SW480 (cell line): ENCODE measurements at places on chromosomes 1 and 21.

DNA sequence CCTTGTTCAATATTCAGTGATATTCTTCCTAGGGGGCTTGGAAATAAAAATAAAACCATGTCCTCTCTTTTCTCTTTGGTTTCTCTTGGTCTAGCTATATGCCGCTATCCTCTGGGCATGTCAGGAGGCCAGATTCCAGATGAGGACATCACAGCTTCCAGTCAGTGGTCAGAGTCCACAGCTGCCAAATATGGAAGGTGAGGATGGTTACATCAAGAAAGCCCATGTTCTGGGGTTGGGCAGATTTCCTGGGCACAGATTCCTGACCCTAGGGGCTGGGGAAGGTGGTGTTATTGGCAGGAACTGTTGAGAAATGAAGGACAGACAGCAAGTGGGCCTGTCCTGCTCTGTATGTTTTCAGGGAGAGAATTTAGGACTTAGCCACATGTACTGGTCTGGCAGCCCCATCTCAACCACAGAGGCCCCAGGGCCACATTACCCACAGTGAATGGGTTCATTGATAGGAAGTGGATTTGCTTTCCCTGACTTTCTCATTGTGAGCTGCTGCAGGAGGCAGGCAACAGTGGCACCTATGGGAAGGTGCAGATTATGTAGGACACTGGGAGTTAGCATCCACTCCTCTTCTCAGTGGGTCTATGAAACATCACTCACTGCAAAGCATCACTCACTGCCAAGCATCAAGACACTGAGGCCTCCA lies 37.4 kb upstream of the HSD17B7 start:
- DNase-seq, result no peak

GRCh38 chr1:7005762-7006161 lies 220.5 kb downstream of the CAMTA1 start:
- no peak for DNase-seq

GRCh38 chr1:91699339-91699974 lies 186.5 kb downstream of the TGFBR3 start:
- DNase-seq, result no peak

- no peak for DNase-seq
Measured at GRCh38 chr1:158933621-158934020, 2.3 kb downstream of the PYHIN1 start.

DNA sequence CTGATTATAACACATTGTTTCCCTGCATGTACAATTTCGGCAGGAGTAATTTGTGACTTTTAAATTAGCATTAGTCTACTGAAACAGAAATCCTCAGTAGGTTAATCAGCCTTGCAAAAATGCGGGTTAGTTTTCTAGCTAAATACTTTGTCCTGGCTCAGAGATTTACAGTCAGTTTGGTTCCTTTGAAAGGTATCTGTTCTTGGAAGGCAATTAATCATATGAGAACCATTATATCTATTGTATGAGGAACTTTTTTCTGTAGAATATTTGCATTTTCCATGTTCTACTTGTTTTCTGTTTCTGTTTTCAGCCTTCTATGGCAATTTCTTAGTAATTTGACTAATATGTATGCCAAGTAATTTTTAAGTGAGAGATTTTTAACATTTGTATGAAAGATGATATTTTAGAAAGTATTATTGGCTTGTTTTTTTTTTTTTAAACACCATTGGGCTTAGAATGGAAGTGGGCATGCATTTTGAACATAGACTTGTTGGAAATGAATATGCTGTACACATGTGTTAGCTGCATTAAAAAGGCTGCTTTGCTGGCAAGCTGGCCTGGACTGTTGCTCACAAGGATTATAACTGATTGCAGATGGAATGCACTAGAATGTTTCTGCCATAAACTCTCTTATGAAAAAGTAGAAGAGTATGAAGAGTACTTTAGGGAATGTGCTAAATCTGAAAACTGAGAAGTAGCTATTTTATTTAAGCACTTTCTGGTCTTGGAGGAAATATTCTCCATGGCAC lies 26.2 kb downstream of the KIF1B start:
- no peak for DNase-seq

DNA sequence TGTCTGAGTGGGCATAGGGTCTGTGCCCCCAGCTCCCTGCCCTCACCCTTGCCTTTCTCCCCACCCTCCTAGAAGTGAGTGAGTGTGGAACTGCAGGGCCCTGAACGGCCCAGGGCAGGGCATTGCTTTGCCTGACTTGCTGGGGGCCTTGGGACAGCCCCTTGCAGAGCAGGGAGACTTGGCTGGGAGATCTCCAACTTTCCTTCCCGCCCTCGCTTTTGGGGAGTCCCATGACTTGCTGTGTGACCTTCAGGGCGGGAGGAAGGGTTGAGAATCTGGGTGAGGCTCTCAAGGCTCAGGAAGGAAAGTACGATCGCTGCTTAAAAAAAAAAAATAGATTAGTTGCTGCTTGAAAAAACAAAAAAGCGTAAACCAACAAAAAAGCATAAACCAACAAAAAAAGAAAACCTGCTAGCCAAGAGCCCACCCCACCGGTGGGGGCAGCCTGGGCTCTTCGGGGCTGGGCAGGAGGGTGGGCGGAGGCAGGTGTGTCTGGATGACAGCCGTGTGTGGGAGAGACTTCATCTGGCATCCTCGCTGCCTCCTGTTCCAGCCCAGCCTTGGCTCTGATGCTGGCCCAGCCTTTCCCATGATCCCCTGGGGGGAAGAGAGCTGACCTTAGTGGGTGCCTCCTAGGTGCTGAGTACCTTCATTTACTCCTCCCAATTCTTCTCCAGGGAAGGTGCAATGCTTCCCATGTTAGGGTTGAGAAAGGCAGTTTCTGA lies 6.5 kb downstream of the NBL1 start:
- no peak for DNase-seq

- peak; percentile 75 for DNase-seq
Measured at GRCh38 chr1:226662642-226663326, 76.3 kb downstream of the ITPKB start.

DNA sequence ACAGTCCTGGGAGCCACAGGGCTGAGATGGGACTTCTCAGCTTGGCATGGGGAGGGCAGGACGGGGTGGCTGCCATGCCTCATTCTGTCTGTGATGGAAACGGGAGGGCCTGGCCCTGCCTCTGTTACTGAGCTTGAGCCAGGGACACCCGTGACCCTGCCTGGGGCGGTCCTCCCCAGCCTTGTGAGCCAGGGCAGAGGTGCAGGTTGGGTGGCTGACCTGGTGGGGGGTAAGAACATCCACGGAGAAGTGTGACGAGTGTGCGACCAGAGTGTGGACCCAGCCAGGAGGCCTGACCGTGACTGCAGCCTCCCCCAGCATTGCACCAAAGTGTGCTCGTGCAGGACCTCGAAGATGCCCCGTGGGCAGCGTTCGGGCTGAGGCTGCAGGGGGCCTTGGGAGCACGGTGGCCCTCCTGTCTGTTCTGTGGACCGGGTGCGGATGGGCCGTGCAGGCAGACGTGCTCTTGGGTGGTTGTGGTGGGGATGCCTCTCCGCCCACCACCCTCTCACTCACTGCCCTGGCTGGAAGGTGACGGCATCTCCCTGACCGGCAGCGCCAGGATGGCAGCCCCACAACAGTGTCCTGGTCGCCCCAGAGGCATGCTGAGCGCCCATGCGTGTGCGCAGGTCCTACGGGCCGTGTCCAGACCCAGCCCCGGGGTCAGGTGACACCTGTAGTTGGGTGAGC lies 45.4 kb downstream of the SKI start:
- DNase-seq, result no peak

GRCh38 chr1:25861316-25862286 lies 2.3 kb upstream of the AUNIP start:
- DNase-seq, result peak; percentile 47

DNA sequence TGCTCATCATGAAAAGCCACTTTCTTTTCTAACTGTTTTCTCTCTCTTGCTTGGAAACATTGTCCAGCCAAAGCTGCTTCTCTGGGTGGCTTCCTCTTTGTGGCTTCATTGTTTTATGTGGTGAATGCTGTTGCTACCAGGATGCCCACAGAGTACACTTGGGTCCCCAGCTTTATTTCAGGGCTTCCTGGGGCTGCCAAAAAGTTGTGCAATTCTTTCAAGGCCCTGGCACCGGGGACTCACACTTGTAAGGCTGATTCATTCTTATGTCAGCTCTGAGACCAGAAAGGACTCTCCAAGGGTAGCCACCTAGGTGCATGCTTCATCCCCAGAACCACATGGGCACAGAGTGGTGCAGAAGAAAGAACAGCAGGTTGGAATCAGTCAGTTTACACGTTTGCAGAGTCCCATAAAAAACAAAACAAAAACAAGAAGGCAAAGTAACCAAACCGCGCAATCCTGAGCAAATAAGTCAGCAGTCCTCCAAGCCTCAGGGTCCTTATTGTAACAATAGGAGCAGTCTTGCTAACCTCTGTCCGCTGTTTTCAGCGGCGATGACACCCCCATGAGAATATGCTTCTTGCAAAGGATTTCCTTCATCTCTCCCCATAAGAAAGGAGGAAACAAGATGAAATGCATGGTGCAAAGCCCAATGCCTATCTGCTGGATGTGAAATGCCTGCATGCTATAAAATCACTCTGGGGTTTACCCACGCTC lies 89.9 kb upstream of the SSX2IP start:
- DNase-seq, result no peak

- DNase-seq, result peak; percentile 71
Measured at GRCh38 chr1:209403921-209404320, 179.6 kb upstream of the CAMK1G start.

GRCh38 chr1:247212627-247213617 lies 41.1 kb upstream of the ZNF124 start:
- DNase-seq, result no peak

GRCh38 chr1:38005195-38006007 lies at the start of gene FHL3:
FHL3 (minus strand) TSS chr1:38005514; CDS start chr1:37999412, 6,102 bp downstream.
- peak; percentile 52 for DNase-seq

- no peak for DNase-seq
Measured at GRCh38 chr21:22020221-22020620, 1022.0 kb downstream of the NCAM2 start.

- no peak for DNase-seq
Measured at GRCh38 chr1:167763525-167764220, 41.9 kb downstream of the MPZL1 start.

DNA sequence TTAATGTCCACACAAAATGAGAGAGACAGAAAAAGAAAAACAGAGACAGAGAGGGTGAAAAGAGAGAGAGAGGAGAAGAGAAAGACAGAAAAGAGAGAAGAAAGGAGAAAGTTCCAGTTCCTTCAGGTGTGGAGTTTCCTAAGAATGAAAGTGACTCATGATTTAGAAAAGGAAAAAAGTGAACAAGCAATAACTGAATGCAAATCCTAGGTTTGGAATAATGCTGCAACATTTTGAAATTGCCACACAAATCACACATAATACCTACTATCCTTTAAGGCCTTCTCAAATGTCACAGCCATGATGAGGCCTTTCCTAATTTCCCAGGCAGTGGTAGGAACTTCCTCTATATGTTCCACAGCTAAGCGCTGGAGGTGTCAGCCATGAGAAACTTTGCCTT lies 31.5 kb upstream of the XPR1 start:
- DNase-seq, result no peak

- no peak for DNase-seq
Measured at GRCh38 chr1:30134466-30135217, 588.7 kb downstream of the MATN1 start.

- DNase-seq, result no peak
Measured at GRCh38 chr1:107009281-107009680, 47.2 kb upstream of the PRMT6 start.

- DNase-seq, result no peak
Measured at GRCh38 chr1:96568639-96569038, 152.9 kb upstream of the PTBP2 start.

DNA sequence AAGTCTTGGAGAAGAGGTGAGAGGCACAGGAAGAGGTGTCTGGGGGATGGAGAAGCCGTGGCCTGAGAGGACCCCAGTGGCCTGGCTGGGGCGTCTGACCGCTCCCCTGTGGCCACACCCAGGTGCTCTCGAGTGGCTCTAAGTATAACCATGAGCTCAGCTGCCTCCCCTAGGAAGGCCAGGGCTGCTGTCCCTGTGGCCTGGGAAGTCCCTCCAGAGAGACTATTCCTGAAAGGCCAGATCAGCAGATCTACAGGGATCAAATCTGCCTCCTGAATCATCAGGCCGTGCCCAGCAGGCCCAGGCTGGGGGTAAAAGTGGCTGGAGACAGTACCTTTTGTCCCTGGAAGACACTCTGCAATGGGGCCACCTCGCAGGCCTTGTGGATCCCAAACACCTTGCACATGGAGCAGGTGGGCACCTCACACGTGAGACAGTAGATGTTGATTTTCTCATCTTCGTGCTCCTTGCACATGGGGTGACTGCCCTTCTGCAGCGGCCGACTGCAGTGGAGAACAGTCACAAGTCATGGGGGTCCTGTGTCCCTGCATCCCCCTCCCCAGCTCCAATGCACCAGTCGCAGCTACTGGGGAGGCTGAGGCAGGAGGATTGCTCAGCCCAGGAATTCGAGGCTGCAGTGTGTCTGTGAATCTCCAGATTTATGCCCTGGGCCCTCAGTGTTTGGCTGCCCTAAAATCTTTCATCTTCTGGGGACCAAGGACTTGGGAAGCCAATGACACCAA lies 6.4 kb downstream of the TRIM63 start:
- DNase-seq, result no peak

GRCh38 chr1:37765916-37766664 lies 1.2 kb upstream of the EPHA10 start:
- DNase-seq, result peak; percentile 40

GRCh38 chr1:211066781-211067384 lies 67.1 kb downstream of the KCNH1 start:
- DNase-seq, result no peak

DNA sequence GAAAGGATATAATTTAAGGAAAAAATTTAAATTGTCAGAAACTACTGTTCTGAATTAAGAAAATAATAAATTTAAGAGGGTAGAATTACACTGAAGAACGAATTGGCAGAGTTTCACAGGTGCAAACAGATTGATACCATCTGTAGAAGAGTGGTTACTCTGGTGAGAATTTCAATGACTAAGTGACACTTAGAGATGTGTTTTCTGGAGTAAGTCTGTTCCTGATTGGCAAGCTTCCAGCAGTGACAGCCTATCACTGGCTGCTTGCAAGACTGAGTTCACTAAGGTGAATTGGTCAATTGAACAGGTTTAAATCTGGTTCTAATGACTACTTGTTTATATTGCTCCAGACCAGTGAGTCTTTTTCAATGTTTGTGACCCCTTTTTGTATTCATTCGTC lies 838.2 kb upstream of the RGS18 start:
- DNase-seq, result no peak

- DNase-seq, result no peak
Measured at GRCh38 chr1:1197551-1198422, 8.6 kb downstream of the TNFRSF18 start.

DNA sequence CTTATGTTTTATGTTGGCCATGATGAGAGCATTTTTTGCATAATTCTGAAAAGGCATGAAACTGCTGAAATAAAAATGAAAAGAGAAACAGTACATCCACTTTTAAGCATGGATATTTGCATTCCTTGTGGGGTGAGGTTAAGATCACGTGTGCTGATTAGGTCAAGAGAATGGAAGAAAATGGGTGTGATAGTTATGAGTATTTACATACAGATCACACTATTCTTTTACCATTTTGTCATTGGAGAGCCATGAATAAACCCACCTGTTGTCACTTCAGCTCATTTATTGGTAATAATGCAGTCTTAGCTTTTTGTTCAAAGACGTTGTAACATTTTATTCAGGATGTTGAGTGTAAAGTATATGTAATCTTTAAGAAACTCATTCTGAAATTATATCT lies 153.2 kb downstream of the NOS1AP start:
- DNase-seq, result no peak
